ENCODE measurements at places on chromosomes 7 and 10.

DNA sequence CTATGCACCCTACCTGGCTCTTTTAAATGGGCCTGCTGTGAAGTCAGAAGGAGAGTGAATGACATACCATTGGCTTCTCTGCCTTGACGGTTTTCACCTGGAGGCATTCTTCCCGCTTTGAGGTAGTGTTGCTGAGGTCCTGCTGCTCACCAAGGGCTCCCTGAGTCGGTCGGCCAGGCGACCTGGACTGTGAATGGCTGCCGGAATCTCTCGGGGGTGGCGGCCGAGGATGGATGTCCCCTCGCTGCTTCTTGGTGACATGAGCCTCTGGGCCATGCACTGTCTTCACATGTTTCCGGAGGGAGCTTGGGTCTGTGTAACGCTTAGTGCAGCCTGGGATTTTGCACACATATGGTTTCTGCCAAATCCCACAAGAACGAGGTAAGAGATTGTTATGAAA lies 264.7 kb downstream of the GLI3 start:
- DNase-seq: no peak

DNA sequence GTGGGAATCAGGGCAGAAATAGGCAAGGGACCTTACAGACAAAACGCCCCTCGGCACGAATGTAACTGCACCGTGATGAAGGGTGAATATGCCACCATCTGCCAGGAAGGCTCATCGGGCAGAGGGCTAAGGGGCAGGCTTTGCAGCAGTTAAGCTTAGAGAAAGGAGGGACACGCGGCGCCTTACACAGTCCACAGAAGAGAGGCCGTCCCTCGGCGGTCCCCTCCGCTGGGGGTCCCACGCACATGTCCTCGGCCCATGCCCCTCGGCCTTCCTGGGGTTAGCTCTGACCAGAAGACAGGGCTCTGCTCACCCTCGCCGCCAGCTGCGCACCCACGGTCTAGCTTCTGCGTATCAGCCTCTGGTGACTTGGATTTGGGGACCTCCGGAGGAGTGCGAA lies 141.1 kb downstream of the DYNC2I1 start:
- no peak for DNase-seq

DNA sequence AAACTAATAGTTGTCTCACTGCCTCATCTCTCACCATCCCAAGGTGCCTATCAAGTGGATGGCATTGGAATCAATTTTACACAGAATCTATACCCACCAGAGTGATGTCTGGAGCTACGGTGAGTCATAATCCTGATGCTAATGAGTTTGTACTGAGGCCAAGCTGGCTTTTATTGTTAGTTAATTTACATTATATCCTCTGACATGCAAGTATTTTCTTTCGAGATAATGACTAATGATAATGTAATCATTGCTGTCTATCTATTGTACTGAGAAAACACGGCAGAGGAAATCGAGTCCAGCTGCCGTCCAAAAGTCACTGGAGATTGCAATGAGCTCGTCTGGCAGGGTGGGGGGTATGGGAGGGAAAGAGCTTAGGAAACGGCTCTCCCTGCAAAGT lies 172.4 kb upstream of the LANCL2 start:
- DNase-seq: no peak

DNA sequence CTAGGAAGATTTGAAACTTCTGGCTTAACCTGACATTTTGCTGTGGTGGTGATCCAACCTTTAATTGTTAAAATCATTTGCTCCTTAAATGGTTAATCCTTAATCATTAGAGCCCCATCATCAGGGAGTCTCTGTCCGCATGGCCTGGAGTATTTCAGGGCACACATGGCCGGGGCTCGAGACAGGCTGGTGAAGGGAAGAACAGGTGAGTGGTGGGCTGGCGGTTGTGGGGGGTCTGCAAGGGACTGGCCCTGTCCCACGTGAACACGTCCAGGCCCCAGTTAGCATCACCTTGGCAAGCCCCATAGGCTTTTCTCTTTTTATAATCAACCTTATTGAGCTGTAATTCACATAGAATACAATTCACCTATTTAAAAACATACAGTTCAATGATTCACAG lies 109.5 kb downstream of the DNAJB6 start:
- DNase-seq: no peak

DNA sequence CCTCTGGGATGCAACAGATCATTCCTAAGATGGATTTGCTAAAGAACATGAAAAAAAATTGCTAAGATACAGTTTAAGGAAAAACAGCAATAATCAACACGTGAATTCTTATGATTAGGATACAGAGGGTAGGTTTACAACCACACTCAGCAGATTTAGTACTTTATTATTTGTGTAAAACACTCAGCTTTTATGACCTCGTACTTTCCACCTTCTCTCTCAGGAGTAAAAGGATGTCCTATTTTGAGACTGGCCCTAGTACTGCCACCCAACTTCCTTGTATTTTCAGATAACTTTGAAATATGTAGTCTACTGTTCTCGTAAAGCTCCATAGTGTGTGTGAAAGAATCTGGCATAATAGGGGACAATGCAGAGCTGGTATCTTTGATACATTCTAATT lies 186.1 kb downstream of the ARL4A start:
- DNase-seq: no peak

DNA sequence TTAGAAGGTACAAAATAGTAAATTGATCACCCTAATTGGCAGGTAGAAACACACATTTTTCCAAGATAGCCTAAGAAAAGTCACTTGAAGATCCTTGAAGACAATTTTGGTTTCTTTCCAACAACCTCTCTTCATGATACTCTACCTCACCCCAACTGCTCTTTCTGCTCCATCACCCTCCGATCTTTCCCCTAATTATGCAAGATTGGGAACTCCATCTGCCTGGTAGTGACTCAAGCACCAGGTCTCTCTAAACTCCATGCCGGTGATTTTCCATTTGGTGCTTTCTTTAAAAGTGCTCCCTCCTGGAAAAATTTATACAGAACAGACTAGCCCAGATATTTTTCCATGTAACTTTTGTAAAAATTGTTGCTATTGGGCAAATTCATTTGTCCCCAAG lies 1.1 kb upstream of the AKR1B1 start:
- DNase-seq: no peak

DNA sequence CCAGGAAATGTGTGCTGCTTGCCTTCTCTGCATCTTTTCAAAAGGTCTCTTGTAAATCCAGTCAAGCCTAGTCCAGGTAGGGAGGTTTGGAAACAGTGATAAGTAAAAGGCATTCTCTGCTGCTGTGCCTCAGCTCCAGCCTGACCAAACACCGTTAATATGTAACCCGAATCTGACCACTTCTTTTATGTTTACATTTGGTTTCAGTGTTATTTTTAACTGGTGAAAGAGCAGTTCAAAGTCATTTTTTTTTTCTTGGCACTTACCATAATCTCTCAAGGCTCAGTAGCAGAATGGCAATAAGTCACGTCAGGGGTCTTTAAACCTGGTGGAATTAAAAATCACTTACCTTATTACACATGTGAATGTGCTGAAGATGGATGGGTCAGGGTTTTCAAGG lies 216.8 kb downstream of the PTEN start:
- DNase-seq: no peak

DNA sequence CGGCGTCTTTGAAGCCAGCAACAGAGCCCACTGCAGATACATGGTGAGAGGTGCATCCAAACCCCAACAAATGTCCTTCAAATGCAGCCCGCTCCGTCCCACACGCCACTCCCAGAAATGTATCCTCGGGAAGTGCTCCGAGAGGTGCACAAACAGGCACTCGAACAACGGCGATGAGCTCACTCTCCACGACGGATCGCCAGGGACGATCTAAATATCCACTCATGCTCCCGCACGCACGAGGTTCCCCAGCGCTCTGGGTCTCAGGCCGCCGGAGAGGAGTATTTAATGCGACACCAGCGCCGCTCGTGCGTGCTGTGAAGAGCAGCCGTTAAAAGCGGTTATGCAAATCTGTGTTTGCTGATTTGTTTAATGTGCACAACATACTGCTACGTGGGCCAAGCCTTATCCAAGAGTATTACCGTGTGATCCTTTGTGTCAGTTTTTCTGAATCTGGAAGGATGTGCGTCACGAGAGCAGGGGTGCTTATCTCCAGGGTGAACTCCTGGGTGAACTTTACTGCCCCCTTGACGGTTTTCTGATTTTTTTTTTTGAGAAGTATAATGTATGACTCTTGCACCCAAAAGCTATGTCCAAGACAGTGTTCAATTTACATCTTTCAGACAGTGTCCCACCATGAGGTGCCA lies 48.5 kb upstream of the PPP2R2D start:
- no peak for DNase-seq

- no peak for DNase-seq
Measured at GRCh38 chr7:18538554-18539250, 43.2 kb downstream of the HDAC9 start.

GRCh38 chr10:100976906-100977305 lies 7.6 kb downstream of the SEMA4G start:
- no peak for DNase-seq

- no peak for DNase-seq
Measured at GRCh38 chr7:42926204-42926603, 5.8 kb downstream of the PSMA2 start.

DNA sequence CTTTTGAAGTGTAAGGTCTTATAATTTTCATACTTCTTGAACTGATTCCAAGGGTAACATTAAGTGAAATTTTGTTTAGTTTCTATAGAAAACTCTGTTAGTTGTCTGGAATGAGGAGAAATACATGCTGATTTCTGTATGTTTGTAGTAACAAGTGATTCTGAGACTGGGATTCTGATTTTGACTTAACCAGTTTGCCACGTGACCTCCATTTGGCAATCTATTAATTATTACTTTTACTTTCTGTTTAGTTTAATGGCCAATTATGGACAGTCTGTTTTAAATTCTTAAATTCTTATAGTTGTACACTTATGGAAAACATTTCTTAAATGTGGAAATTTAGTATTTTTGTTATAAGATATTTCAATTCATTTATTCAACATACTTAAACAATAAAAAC lies 163.1 kb downstream of the ADK start:
- DNase-seq: no peak

DNA sequence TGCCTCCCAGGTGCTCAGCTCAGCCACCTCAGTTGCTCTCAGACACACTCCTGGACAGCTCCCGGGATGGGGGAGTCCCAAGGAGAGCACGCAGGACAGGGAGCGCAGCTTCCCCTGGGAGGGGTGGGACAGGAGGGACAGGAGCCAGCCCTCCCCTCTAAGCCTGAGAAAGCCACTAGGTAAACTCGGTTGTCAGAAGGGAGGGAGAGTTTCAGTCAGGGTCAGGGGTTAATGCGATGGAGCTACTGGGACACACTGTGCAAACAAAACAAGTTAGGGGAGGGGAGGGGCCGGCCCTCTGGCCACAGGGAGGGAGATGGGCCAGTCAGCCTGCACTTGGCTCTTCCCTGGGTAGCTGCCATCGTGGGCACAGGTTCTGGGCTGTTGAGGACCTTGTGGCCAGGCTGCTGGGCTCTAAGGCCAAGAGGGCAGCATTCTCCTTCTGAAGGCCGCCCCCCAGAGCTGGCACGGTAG lies 31.1 kb downstream of the KAZALD1 start:
- DNase-seq: no peak
